T follicular helper cell (primary cell): ENCODE measurements at places on chromosomes 16 and 17.

- no peak for DNase-seq
Observed at GRCh38 chr17:34222722-34223497, 32.2 kb upstream of the CCL2 start.

- no peak for DNase-seq
Observed at GRCh38 chr16:177394-177822, 928 bp downstream of the HBA1 start.

- DNase-seq: no peak
Observed at GRCh38 chr17:81008140-81008539, 16.5 kb downstream of the CHMP6 start.

GRCh38 chr16:77273-77806, 685 bp upstream of the MPG start:
- DNase-seq: no peak

DNA sequence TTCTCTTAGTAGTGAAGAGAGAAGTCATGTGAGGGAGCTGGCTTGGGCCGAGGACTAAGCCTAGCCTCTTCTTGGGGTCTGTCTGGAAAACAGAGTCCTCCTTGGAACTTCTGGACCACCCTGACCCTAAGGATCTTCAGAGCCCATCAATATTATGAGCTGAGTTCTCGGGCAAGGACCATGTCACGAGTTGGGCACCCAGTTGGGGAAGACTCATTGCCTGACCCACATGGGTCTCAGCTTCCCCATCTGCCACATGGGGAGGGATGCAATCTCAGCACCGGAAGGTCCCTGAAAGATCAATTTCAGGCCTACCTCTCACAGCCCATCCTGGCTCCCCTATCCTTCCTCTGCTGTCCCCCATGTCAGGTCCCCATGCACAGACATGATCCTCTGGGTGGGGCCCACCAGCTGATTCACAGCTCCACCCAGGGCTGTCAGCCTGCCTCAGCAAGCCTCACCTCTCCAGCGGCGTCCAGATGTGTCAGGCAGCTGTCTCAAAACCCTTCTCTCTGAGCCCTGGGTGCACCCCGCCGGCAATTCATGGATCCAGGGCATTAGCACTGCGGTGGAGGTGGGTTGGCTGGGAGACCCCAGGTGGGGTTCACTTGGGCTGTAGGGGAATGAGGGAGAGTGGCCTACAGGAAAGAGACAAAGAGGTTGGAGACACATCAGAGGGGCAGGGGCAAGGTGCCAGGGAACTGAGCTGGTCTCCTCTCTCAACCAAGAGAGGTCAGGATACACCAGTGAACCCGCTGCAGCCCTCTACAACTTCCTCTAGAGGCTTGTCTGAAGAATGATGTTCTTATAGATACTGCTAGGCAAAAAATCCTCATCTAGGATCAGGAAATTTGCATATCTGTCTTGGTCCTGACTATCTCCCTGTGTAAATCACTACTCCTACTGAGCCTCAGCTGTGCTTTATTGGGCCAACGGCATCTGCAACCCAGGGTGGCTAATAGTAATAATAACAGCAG, 1.8 kb downstream of the NLRP1 start:
- DNase-seq: no peak

- no peak for DNase-seq
Observed at GRCh38 chr17:32114536-32114935, 27.8 kb upstream of the RHOT1 start.

DNA sequence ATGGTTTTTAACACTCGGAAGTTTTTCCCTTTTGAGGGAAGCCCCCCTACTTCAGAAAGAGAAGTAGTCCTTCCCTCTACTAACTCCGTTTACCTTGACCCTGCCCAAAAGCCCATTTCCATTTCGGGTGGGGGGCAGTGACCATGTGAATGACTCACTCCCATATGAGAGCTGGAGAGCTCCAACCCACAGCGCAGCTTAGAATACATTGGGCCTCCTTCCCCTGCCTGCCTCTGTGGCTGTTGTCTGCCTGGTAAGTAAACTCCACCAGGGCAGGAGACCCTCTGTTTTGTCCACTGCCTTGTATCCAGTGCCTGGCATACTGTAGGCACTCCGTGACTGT, 985 bp downstream of the SGSM2 start:
- DNase-seq: no peak

DNA sequence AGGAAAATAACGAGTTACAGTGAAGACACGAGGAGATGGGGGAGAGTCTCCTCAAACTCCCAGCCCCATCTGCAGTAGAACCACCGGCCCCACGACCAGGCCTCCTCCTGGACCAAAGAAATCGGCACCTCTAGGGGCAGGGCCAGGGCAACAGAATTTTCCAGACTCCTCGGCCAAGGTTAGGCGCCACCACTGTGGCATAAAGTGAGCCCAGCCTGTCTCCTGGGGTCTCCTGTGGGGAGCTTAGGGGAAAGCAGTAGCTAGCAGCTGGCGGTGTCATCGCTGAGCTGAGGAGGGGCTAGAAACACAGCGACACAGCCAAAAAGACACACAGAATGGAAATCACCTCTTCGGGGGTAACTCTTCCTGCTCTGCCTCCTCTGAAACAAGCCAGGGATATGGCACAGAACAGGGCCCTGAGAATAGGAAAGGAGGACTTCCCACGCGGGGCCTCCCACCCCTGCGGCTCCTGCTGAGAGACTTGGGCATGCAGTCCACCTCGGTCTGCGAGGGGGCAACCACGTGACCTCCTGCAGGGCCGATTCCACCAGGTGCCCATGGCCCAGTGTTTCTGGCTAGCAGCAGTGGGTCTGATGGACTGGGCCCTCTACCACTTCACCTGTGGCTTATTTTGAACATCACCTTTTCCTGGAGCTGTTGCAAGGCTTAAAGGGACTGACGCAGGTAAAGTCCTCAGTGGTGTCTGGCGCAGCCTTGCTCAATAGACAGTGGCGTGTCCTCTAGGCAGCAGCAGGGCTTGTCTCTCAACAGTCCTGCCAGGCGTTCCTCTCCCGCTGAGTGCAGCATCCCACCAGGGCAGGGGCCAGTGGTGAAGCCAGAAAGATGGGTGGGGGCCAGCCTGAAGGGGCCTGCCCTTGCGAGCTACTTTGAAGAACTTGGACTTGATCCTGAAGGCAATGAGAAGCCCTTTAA, 6.7 kb upstream of the GINS2 start:
- no peak for DNase-seq

GRCh38 chr17:75069783-75070182, 18.0 kb upstream of the SLC16A5 start:
- DNase-seq: no peak

DNA sequence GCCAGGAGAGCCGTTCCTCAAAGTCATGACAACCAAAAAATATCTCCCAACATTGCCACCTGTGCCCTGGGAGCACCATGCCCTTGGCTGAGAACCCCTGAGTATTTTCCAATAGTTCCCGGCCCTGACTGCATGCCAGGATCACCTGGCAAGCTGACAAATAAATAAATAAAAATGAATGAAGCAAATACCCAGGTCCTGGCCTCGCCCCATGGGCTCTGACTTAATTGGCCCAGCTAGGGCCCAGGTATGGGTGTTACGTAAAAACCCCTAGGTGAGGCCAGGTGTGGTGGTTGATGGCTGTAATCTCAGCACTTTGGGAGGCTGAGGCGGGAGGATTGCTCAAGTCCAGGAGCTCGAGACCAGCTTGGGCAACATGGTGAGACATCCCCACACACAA, 2.7 kb upstream of the C16orf74 start:
- DNase-seq: no peak

- no peak for DNase-seq
Observed at GRCh38 chr16:82329504-82330192, 159.6 kb upstream of the MPHOSPH6 start.

GRCh38 chr17:6455321-6455705, 11.1 kb downstream of the PIMREG start:
- peak; percentile 13 for DNase-seq

DNA sequence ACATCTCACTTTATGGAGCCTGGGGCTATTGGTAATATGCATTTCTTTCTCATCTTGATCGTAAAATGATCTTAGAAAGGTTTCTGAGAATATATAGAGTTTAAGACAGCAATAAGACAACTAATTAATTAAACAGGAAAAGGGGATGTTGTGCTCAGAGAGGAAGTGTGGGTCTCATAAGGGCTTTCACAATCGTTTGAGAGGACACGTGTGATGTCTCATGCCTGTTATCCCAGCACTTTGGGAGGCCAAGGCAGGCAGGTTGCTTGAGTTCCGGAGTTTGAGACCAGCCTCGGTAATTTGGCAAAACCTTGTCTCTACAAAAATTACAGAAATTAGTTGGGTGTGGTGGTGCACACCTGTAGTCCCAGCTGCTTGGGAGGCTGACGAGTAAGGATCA, 295.6 kb downstream of the WWOX start:
- DNase-seq: no peak

GRCh38 chr17:12737740-12738469, 51.4 kb upstream of the ARHGAP44 start:
- DNase-seq: no peak

GRCh38 chr17:80878876-80879722, 112.5 kb upstream of the CHMP6 start:
- no peak for DNase-seq

- DNase-seq: no peak
Observed at GRCh38 chr16:83517398-83517797, 290.4 kb upstream of the HSBP1 start.

DNA sequence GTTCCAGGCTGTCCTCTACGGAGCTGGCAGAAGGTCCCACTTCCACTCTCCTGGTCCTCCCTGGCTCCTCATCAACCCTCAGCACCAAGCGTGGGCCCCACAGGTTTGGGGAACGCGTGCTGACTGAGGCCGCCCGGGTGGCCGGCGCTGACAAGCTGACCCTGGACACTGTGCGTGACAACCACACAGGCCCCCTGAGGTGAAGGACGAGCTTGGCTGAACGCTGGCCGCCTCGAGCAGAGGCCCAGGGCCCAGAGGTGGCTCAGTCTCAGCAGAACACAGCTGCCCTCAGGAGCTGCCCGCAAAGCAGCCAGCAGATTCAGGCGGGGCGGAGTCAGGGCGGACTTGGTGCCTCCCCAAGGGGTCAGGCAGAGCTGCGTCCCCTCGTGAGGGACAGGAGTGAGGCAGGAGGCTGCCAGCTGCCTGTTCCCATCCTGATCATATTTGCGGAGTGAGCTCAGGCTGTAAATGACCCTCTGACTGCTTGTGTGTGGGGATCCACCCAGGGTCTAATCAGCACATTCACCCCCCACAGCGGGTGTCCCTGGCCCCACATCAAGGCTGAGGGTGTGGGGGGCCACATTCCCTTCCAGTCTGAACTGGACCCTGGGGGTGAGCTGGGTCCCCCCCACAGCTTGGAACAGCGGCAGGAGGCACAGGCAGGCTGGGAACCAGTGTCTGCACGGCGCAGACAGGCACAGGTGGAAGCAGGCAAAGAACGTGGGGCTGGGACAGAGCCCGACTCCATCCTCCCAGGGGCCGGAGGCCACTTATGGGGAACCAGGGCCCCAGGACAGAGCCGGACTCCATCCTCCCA, 105.1 kb upstream of the METRNL start:
- DNase-seq: no peak

DNA sequence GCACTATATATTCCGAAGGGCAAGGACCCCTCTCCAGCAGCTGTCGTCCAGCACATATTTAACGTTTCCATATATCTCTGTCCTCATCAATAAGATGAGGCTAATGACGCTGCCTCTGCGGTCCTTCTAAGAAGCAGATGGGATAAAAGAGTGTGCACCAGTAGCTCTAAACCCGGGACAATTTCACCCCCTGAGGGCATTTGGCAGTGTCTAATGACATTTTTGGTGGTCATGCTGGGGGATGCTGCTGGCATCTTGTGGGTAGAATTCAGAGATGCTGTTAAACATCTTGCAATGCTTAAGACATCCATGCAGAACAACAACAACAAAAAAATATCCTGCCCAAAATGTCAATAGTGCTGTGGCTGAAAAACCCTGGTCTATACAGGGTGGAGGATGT, 372.9 kb downstream of the CDH13 start:
- no peak for DNase-seq

DNA sequence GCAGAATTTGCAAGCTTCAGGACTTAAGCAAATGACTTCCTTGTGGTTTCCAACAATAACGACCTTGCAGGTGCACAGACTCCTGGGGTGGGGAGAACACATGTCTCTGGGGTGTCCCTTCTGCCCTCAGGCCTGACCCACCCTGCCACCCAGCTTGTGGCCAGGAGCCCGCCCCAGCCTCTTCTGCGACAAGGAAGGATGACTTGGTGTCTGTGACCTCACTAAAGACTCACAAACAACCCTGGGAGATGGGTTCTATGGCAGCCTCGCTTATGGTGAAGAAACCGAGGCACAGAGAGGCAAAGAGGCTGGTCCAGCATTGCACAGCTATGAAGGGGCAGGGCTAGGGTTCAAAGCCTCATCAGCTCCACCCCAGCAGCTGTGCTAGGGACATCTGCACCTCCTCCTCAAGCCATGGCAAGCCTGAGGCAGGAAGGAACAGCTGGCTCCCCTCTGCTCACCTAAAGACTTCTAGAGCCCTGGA, 2.6 kb downstream of the ATP2A3 start:
- no peak for DNase-seq

GRCh38 chr16:86584071-86584685, 5.8 kb downstream of the FOXL1 start:
- no peak for DNase-seq

GRCh38 chr16:57609541-57610401, 18.7 kb upstream of the ADGRG1 start:
- peak; percentile 6 for DNase-seq

DNA sequence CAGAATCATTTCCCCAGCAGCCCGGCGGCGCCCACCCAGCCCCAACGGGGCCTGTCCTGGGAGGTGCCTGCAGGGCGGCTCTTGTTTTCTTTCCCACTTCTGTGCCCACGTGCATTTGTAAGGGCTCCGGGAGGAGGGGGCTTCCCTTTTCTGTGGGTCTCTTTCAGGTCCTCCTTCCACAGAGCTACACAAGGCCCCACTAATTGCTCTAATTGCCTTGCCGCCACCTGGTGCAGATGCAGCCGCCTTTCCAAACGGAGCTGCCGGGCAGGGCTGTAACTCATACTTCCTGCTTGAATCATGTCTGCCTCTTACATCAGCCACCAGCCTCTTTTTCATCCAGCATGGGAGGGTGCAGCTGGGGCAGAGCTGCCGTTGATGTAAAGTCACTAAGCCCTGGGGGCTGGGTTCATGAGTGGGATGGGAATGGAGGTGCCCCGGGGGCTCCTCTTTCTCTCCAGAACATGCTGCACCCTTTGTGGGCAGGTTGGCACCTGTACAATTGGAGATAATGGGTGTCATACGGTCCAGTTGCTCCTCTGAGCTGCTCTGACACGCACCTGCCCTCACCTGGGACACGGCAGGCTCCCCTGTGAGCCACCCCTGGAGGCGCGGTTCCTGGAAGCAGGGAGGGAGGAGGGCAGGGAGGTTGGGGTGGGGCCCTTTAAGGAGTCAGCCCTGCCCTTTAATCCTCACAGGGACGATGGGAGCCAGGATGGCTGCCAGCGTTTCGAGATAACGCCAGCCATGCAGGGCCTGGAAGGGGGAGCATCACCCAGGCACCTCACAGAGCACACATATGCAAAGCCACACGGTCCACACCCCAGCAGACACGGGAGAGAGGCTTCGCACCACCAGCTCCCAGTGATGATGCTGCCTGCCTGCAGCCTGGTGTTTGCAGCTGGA, 41.1 kb upstream of the KLHDC4 start:
- no peak for DNase-seq
